ENCODE measurements at places on chromosomes 3 and 15.

GRCh38 chr3:155748611-155749365, 3.9 kb upstream of the PLCH1 start:
- no peak for DNase-seq

GRCh38 chr15:45790325-45790943, 155.6 kb downstream of the SQOR start:
- peak; percentile 43 for DNase-seq

DNA sequence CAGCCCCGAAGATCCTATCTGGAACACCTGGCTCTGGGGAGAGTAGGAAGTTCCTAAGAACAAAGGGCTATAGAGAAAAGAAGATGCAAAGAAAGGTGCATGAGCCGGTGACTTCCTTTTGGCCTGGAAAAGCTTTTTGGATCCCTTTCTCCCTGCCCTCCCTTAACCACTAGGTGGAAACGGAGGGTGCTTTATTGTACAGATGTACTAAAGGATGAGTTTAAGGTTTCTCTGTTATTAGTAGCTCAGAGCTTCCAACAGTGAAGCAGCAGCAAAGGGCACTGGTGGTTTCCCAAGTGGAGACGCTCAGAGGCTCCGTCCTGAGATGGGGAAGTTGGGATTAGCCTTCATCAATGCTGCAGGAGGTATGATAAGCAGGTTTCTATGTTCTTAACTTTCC, 5.9 kb upstream of the ADGRG7 start:
- DNase-seq = peak; percentile 57

GRCh38 chr3:108388136-108389132, 92.1 kb downstream of the HHLA2 start:
- peak; percentile 86 for DNase-seq

DNA sequence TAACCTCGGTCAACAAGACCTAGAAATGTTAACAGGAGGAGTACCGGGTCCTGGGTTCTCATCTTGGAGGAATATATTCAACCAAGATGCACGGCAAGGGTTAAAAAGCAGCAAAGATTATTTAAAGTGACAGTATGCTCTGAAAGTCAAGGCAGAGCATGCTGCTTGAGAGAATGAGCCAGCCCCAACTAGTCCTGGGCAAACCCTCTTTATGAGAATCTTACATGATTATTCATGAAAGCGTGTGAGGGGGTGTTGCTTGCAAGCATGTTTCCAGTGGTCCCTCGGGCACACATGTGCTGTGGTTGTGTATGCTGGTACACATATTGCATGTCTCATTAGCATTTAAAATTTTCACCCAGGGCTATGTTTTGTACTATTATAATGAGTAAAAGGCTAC, 1445.6 kb downstream of the SI start:
- DNase-seq = no peak

GRCh38 chr15:46091860-46092450, 457.1 kb downstream of the SQOR start:
- peak; percentile 60 for DNase-seq

DNA sequence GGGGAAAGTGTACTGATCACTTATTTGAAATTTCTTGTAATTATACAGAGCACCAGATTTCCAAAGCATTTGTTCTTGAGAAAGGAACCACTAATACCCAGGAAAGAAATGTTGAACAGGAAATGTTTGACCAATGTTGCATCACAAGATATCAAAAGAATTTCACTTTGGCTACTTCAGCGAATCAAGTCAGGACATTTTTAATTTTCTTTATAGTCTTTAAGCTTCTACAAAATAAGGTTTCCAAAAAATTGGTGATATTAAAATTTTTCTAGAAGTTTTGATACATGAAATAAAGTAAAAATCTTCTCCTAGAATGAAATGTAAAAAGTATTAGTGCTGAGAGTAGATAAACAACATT, 421.9 kb downstream of the MECOM start:
- DNase-seq = no peak

- DNase-seq = no peak
Measured at GRCh38 chr15:67746450-67746849, 78.9 kb upstream of the SKOR1 start.

- no peak for DNase-seq
Measured at GRCh38 chr15:83283813-83284558, 478 bp downstream of the BNC1 start.

DNA sequence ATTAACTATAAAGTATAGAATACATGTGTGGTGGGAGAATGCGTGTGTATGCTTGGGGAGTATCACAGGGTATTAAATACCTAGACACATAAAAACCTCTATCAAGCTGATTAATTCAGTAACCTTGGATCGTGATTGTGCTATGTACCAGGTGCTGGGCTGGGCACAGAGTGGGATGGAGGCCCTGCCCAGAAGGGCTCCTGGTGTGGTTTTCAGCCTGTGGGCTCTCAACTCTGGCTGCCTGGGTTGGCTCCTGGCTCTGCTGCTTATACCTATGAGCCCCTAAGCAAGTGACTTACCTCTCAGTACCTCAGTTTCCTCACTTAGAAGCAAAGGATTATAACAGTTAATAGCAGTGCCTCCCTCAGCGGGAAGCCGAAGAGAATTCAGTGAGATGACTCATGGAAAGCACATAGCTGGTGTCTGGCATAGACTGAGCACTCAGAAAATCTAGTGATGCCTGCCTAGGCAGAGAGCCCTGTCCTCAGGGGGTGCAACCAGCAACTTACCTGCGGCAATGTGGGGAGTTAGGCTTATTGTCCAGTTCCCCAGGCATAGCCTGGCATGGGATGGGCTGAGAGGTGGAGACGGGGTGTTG, 90.6 kb upstream of the MYZAP start:
- no peak for DNase-seq

DNA sequence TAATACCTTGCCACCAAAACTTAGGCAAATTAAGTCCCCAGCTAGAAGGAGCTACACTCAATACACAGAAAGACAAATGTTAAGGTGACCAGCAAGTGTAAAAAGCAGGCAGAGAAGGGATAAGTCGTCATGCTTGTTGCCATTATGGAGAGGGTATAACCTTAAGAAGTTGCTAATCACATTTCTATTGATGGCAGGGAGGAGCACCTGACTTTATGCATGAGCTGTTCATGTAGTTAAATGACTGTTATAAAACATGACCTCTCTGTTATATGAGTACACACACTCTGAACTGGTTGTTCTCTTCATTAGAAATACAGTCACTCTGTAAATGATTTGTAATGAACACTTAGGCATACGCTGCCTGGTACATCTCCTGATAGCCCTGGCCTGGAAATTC, 6.6 kb upstream of the CCNL1 start:
- DNase-seq = no peak

- DNase-seq = no peak
Measured at GRCh38 chr3:9153904-9154619, 95.4 kb downstream of the SRGAP3 start.

DNA sequence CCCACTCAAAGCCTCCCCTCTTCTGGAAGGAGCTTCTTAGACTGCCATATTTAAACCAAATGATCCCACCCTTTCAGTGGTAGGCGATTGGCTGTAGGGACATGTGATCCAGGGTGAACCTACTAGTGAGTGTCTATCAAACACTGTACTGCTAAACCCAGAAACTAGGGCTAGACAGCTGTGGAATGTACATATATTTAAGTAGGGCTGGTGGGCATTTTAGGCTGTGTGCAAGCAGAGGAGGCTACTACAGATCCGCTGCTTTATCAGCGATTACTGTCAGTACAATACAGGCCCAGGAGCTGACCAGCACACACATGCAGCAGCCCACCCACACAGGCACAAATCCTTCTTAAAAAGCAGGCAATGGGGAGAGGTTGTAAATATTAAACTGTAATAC, 15.4 kb upstream of the LARP6 start:
- no peak for DNase-seq

DNA sequence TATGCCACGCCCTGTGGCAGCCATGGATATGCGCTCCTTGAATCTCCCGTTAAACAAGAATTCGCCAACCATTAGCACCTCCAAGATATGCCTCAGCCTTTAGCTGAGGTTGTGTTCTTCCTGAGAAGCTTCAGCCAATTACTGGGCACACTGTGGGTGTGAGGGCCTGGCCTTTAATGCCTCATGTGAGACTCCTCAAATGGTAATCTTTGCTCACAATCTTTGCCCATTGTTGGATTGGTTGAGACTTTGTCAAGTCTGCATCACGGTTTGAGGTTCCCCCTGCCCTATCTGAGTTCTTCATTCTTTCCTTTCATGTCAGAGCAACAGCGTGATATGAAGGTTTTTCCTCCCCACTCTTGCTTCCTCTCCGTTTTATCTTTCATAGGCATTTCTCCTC, 108.1 kb upstream of the CCDC54 start:
- DNase-seq = no peak

GRCh38 chr15:63749330-63749942, 84.3 kb downstream of the HERC1 start:
- DNase-seq = no peak

GRCh38 chr3:356952-357351, 160.4 kb downstream of the CHL1 start:
- DNase-seq = peak; percentile 2

DNA sequence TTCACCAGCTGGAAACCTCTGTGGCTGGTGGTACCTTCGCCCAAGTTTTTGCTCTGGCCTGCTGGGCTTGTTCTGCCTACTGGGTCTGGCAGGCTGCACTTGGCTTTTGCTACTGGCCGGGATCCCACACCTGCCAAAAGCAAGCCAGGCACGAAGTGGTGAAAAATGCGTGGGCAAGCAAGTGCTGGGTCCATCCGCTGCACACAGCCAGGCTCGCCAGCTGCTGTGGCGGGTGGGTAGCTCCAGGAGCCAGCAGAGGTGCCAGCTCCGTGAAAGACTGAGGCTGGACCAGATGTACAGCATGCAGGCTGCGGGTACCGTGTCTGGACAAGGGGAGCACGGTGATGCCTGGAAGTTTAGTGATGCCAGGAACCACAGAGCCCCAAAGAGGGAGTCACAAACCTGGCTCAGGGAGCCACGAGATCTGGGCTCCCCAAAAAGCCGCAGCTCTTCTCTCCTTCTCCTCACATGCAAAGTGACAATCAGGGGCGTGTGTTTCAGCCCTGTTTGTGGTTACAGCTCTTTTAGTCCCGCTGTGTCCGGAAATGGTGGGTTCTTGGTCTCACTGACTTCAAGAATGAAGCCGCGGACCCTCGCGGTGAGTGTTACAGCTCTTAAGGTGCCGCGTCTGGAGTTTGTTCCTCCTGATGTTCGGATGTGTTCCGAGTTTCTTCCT, 1455.6 kb upstream of the GBE1 start:
- DNase-seq = no peak

DNA sequence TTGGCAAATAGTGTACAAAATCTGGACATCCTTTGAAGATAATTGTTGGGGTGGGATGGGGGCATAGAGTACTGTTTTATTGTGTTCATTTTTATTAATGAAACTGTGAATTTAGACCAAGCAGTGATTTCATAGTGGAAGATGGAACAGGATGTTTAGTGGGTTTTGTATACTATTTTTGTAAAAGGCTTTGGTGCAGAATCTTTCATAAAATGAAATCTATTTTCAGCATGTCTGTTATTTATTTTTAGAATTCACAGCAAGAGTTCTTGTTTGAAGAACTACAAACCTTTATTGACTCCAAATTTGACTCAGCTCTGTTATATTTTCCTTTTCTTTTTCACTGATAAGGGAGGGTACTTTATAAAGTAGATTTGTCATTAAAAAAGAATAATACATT, 145.4 kb downstream of the AKAP13 start:
- no peak for DNase-seq

GRCh38 chr15:25381579-25381978, 57.2 kb downstream of the UBE3A start:
- no peak for DNase-seq

GRCh38 chr3:130941793-130942192, 47.9 kb downstream of the ATP2C1 start:
- no peak for DNase-seq

DNA sequence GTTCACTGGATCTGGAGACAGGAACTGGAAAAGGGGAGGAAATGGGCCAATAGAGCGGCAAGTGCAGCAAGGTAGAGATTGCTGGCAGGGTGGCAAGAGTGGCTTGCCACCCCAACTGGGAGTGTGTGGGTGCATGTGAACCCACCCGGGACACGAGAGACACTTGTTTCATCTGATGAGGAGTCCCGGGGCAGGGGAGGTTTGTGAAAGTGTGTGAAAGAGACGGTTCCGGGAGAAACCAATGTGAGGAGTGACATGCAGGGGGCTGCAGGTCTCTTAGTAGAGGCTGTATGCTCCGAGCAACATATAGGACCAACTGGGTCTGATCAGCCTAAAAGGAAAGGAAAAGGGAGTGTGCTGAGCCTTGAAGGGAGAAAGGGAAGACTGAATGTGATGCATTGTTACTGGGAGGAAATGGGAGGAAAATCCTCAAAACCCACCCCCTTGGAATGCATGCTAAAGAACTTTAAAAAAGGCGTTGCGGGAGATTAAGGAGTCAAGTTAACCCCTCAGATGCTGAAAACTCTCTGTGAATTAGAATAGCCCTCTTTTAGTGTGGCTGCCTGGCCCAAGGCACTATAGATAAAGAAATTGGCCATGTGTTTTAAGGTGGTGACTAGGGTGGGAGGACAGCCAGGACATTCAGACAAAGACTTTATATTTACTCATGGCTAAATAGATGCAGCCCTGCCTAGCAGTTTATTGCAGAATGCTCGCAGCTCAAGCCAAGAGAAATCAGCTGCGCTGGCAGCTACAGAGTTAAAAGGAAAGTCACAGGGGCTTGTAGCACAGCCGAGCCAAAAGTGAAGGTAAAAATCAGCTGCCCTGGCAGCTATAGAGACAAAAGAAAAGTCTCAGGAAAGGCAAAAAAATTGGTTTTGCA, 9.1 kb upstream of the SLC9C1 start:
- DNase-seq = no peak

DNA sequence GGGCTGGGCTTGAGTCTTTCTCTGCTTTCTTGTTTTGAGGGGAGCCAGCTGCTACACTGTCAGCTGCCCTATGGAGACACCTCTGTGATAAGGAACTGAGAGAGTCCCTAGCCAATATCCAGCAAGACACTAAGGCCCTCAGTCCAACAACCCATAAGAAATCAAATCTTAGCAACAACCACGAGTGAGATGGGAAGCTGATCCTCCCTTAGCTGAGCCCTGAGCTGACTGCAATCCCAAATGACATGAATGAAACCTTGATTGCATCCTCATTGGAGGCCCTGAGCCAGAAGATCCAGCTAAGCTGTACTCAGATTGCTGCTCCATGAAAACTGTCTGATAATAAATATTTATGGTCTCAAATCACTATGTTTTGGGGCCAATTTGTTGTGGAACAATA, 302.1 kb upstream of the MME start:
- no peak for DNase-seq

GRCh38 chr15:79028411-79028964, 62.1 kb downstream of the RASGRF1 start:
- peak; percentile 57 for DNase-seq

GRCh38 chr15:41942886-41943285, 29.5 kb downstream of the EHD4 start:
- no peak for DNase-seq

- DNase-seq = no peak
Measured at GRCh38 chr15:99095626-99096025, 9.3 kb upstream of the SYNM start.

DNA sequence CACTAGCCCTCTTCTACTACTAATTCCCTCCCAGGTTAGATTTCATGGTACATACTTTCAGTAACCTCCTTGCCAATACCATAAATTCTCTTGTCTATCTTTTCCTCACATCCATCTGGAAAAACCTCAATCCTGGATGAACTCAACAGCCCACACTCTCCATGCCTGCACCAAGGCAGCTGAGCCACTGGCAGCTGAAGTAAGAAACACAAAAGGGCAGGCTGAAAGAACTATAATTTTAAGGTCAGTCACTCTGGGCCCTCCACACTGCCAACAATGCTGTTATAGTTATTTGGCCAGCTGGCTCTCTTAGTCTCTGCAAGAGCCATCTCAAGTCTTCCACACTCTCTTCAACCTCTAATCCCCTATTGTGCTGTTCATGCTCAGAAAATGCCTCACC, 15.1 kb upstream of the TIPARP start:
- peak; percentile 54 for DNase-seq
